ENCODE measurements at places on chromosomes 2 and 18.

- DNase-seq = no peak
Observed at GRCh38 chr2:104043864-104044263, 810.1 kb upstream of the POU3F3 start.

DNA sequence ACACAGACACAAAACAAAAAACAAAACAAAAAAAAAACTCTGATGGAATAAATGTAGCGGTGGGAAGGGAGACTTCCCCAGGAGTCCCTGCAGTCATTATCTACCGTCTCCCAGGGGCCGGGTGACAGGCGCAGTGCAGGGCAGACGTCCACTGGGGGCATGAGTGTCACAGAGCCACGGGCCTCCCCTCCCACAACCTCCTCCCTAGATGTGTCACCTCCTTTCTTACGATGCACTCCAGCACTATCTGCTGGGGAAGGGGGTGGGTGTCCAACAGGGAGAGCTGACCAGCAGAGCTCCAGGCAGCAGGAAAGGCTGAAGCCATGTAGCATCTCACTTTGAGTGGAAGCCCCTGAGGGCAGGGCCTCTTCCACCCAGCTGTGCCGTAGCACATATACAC lies 84.5 kb downstream of the LONRF2 start:
- no peak for DNase-seq

GRCh38 chr2:101364878-101365277 lies 22.4 kb downstream of the CREG2 start:
- DNase-seq = no peak

- no peak for DNase-seq
Observed at GRCh38 chr2:100429726-100430125, 12.3 kb upstream of the CHST10 start.

GRCh38 chr18:60684843-60685513 lies 312.4 kb upstream of the MC4R start:
- DNase-seq = no peak

- DNase-seq = no peak
Observed at GRCh38 chr18:76369791-76370190, 125.3 kb downstream of the ZNF516 start.

- no peak for DNase-seq
Observed at GRCh38 chr2:126754240-126755004, 98.5 kb downstream of the GYPC start.

GRCh38 chr18:2939317-2939716 lies 73.6 kb downstream of the LPIN2 start:
- no peak for DNase-seq

DNA sequence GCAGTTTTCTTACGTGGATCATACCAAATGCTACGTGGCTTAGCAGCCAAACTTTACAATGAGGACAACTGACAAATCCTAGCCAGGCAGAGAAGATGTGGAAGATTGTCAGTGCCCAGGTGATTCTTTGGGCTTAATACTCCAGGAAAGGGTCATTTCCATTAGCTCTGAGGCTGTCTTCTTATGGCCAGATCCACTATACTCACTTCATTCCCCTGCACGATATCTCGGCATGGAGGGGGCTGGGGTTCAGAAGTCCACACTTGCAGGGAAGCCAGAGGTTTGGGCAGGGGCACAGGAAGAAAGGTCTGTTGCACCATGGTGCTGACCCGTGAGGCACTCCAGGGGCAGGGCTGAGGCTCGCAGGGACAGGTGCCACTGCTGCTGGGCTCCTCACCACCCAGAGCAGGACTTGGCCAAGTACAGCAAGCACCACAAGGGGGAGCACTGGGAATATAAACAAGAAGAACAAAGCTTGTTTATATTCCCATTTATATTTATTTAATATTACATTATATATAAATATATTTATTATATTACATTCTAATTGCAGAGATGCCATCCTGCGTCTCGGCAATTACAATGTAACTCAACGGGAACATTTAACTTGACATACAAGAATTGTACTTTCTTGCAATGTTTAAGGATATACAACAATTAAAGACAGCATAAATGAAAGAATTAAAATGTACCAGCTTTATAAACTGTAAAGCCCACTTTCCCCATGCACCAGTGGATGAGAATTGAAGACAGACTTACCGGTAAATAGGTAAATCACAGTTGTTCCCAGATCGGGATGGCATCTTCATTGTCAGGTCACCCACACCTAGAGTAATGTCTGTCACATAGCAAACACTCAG lies 27.2 kb downstream of the CLUL1 start:
- peak; percentile 40 for DNase-seq

DNA sequence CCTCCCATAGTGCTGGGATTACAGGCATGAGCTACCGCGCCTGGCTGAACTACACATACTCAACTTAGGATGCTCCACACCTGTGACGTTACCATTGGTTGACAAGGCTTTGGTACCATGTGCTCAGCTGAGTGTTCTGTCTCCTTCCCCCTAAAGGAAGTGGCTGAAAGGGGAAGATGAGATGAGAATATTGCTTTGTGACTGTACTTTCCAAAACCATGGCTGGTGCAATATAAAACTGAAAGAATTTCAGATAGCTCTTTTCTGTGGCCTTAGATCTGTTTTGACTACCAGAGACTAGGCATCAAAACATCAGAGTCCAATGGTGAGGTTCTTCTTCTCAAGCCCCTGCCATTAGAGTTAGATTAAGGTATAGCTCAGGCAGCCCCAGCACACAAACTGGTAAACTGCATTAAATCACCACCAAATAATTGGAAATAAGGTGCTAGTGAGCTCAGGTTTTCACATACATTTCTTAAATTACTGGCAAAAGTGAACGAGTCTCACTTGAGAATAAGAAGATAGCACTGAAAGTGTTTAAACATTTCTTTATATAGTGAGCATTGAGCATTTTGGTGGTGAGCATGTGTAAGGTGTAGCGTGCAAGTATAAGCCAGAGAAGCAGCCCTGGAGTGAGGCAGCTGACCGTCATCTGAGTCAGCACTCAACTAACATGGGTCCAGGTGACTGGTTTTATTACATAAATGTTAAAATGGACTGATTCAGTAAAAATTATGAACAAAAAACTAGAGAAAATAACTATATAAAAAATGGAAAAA lies 113.5 kb upstream of the FZD5 start:
- DNase-seq = no peak

GRCh38 chr2:128513961-128514283 lies 195.3 kb upstream of the HS6ST1 start:
- DNase-seq = no peak

- DNase-seq = no peak
Observed at GRCh38 chr18:1708006-1708405, 803.3 kb downstream of the ADCYAP1 start.

DNA sequence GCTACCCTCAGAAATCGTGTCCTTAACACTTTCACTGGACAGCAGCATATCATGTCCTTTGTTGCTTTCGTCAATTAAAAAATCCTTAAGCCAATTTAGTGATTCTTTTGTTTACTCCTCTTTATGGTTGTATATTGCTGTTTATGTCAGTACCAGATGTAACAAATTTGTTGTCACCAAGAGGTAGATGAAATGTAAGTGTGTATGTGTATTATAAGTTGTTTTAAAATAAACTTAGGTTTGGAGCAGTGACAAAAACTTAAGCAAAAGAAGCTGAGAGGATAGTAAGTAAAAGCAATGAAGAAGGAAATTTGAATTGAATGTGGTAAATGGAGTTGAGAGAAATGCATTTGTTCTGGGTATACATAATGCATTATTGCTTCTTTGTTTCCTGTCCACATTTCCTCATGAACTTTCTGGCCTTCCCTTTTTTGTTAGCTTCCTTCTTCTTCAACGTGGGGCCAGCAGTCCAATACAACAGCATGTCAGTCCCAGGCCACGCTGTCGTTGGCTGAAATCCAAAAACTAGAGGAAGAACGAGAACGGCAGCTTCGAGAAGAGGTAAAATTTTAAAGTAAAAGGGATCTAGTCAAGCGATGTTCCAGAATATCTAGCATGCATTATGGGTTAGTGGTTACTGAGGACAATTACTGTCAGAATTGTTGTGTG lies 30.5 kb upstream of the SNORC start:
- no peak for DNase-seq

DNA sequence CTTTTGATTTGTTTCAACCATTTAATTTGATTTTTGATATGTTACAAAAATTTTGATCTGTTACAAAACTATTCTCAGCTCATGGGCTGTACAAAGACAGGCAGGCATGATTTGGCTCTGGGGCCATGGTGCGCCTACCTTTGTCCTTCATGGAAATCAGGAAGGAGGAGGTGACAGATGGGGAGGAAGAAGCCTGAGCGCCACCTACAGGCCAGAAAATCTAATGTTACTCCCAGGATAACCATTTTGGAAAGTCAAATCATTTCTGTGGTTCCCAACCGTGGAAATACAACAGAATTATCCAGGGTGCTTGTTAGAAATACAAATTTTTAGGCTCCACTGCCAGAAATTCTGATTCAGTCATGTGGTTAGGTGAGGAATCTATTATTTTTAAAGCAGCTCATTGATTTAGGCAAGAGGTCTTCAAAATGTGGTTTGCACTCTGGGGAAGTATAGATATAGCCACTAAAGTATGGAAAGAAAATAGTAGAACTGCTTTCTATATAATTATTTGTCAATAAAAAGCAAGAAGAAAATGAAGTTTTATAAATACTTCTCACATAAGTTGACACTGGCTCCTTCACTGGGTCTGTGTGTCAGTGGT lies 93.9 kb downstream of the EVA1A start:
- DNase-seq = no peak

DNA sequence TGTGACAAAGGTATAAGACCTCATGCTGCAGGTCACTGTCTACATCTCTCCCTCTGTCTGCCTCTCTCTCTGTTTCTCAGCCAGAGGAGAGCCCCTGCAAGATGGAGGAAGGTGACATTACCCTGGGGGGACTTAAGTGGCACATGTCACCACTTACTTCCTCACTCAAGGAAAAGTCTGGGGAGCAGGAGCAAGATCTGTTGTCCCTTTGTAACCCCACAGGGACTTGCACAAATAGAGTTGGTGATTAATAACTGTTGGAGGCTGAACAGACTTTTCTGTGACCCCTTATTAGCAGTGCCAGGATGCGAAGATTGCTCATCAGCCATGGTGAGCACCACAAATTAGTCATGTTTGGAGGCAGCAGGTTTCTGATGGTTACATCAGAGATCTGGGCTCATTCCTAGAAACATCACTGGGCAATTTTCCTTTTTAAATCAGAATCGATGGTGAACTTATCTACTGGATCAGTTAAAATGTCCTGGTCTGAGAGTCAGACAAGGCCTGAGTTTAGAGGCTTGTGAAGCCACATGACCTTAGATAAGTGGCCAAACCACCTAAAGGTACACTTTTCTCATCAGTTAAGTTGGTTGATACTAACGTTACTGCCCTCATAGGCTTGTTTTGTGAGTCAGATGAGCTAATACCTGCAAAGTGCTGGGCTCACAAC lies 81.2 kb upstream of the LTBP1 start:
- DNase-seq = no peak

GRCh38 chr2:44706681-44707553 lies 234.6 kb upstream of the SIX3 start:
- no peak for DNase-seq

DNA sequence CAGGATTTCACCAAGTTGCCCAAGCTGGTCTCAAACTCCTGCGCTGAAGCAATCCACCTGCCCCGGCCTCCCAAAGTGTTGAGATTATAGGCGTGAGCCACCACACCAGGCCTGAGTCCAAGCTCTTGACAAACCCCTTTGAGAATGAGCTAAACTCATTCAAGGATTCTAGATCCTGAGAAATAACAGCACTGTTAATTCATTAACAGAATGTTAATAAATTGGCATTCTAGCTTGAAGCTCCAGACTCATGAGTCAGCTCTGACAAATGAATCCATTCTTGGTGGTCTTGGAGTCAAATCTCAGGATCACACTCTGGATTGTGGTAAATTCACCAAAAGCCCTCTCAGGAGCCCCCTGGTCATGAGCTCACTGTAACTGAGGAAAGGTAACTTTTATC lies 1.8 kb downstream of the NARS1 start:
- no peak for DNase-seq

- DNase-seq = no peak
Observed at GRCh38 chr2:240390091-240391073, 45.1 kb upstream of the GPC1 start.

DNA sequence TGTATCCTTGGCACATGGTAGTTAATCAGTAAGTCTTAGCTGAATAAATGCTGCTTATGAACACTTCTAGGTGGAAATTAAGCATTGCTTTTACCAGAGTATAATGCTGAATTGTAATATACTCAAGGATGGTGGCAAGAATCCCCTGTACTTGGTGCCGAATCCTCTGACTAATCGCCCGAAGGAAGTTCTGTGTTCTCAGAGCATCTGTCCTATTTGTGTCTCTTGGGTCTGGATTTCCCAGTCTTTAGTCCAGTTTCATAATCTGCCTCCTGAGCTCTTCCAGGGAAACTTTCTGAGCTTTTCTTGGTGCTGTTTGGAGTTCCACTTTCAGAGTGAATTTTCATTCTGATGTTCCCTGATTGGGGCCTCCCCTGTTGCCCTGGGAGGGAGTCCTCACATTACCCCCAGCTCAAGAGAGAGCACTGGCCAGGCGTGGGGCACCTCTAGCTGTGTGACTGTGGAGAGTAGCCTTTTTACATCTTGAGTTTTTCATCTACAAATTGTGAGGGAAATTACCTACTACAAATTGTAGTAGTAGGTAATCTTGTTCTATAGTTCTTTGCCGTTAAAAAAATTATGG lies 144.9 kb downstream of the LTBP1 start:
- no peak for DNase-seq

- no peak for DNase-seq
Observed at GRCh38 chr2:98445177-98445682, 572 bp downstream of the INPP4A start.

DNA sequence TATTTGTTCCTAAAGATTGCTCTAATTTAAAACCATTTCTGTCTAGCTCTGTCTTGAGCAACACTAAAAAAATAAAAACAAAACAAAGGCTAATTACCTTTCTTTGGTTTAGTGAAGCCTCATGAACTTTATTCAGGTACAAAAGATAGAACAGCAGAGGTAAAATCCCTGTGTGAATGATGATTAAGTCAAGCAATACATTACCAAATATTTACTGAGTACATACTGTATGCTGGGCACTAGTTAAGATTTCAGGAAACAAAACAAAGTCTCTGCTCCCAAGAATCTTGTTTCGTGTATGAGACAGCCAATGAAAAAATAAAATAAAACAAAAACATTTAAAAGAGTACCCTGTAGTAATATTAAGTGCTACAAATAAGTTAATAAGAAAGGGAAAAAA lies 257.5 kb downstream of the RND3 start:
- no peak for DNase-seq

DNA sequence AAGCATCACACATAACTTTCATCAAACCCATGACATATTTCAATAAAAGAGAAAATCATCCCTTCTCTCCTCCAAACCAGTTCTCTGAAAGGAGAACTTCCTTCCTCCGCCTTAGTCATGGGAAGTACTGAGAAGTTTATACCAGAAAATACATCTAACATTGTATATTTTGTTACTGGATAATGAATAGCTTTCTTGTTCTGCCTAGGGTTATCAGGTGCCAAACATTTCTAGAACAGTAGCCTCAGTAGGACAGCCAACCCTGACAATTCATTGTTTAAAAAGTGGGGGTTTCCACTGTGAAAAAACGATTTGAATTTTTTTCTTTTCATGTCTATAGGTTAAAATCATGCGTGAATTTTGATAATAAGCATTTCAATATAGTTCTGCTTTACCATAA lies 16.0 kb upstream of the DAW1 start:
- DNase-seq = no peak

- DNase-seq = peak; percentile 43
Observed at GRCh38 chr2:218569038-218569431, 396 bp downstream of the CNOT9 start.

Data from activated gamma-delta T cell treated with anti-CD3 and anti-CD28 coated beads, Interleukin-2, amount 50 U/mL, for 16 hours (primary cell).